ENCODE measurements at places on chromosomes 3 and 15. TPM values are rescaled to one million over a fixed set of nuclear protein-coding genes. Genes with fewer than 3 reads are reported as not detected.

GRCh38 chr3:46478341-46478740 lies 13.6 kb upstream of the LTF start:
- no peak for DNase-seq

- DNase-seq, result no peak
Measured at GRCh38 chr3:177332955-177333354, 135.7 kb upstream of the TBL1XR1 start.

GRCh38 chr3:86104154-86104553 lies 886.8 kb downstream of the VGLL3 start:
- no peak for DNase-seq

PSTPIP1 gene
- total RNA-seq, result 2.7 TPM

DNA sequence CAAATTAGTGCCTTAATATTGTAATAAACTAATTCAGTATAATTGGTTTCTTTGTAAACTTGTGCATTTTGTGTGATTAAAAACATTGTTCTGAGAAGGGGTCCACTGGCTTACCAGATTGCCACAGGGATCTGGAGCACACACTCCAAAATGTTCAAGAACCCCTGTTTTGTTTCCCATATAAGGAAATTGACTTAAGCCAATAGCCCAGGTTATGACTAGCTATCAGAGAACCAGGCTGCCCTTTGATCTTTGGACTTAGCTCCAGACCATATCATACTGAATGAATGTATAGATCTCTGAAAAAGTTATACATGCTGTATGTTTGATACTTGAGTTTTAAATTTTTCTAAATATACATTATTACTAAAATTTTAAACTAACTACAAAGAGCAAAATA lies 91.7 kb downstream of the NPTN start:
- DNase-seq, result no peak

GRCh38 chr3:33089515-33089914 lies 7.4 kb downstream of the GLB1 start:
- no peak for DNase-seq

GPR156 gene
- 0.11 TPM for total RNA-seq

FOXL2 gene
- 0.11 TPM for total RNA-seq

DNA sequence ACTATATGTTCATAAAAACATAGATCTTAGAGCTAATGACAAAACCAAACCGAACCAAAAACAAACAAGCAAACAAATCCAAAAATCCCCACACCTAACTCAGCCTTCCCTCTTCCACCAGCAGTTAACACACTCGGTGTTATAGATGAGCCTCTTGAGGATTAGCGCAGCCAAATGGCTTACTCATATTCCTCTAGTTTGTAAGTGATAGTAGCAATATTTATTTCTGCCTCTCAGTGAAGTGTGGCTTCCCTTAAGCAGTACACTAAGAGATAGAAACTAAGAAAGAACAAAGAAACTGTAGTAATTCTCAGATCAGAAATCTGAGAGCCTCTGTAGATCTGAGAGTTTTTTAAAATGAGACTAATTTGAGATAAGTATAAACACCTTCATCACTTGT lies 2.4 kb upstream of the NCEH1 start:
- no peak for DNase-seq

DNA sequence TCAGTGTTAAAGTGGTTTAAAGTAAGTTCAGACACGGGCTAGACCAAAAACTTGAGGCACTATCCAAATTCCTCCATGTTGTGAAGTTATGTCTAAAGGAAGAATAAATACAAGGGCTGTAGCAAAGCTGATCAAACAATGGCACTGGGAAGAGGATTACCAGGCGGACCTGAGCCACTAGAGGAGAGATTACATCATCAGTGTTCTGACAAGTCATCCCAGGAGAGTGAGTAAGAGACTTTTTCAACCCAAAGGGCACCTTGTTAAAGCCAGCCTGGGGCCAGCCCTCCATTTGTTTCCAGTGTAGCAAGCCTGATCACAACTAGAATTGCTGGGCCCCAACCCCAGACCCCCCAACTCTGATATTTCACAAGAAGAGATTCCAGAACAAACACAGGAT lies 166.9 kb downstream of the DCLK3 start:
- DNase-seq, result no peak

Data from cardiac septum (tissue), 1 donor.